Subcutaneous adipose tissue (tissue), 4 donors: ENCODE measurements at places on chromosomes 2 and 18. TPM values are rescaled to one million over a fixed set of nuclear protein-coding genes. Genes with fewer than 3 reads are reported as not detected.

Gene NPAS2
- 15.1 TPM for total RNA-seq

Gene LCT
- total RNA-seq = not detected

Gene C2orf15
- not detected for total RNA-seq

Gene CAB39
- 142 TPM for total RNA-seq

Gene SEC11C
- 12.6 TPM for total RNA-seq

Gene CIB4
- total RNA-seq = 1.1 TPM

Gene ANKRD30B
- not detected for total RNA-seq

Gene C2orf66
- 0.68 TPM for total RNA-seq

Gene CPO
- total RNA-seq = 2.4 TPM

Gene PSMD1
- 73.1 TPM for total RNA-seq

Gene BZW1
- 390 TPM for total RNA-seq

Gene MROH2A
- not detected for total RNA-seq

Gene IMPACT
- total RNA-seq = 34.9 TPM
